Dermis blood vessel endothelial cell (primary cell): ENCODE measurements at places on chromosomes 11 and 22. TPM values are rescaled to one million over a fixed set of nuclear protein-coding genes. Genes with fewer than 3 reads are reported as not detected.

The IL18BP gene
- total RNA-seq, result 2.2 and 4.6 TPM in 2 replicates

The E2F8 gene
- 1.0 and 3.4 TPM in 2 replicates for total RNA-seq

The LSP1 gene
- total RNA-seq, result 0.42 TPM in 1 of 2 replicates, not detected in the other

The PHOX2A gene
- not detected in 2 replicates for total RNA-seq

The LGALS12 gene
- not detected in 2 replicates for total RNA-seq

The GNB1L gene
- 7.3 and 12.4 TPM in 2 replicates for total RNA-seq

The OR10D3 gene
- total RNA-seq, result not detected in 2 replicates

The TYR gene
- not detected in 2 replicates for total RNA-seq

The SULT4A1 gene
- 0.05 TPM in 1 of 2 replicates, not detected in the other for total RNA-seq

The CARD18 gene
- not detected in 2 replicates for total RNA-seq

The PTDSS2 gene
- total RNA-seq, result 34.5 and 50.2 TPM in 2 replicates

The TSPAN32 gene
- total RNA-seq, result not detected in 2 replicates

The ASCL2 gene
- total RNA-seq, result not detected in 2 replicates

The PNPLA3 gene
- 1.0 and 2.7 TPM in 2 replicates for total RNA-seq

The HORMAD2 gene
- total RNA-seq, result not detected in 2 replicates

The OR52E8 gene
- not detected in 2 replicates for total RNA-seq

The OR10S1 gene
- not detected in 2 replicates for total RNA-seq

The LDLRAD3 gene
- 9.7 and 13.4 TPM in 2 replicates for total RNA-seq
